Trophoblast cell (in vitro differentiated cells and primary cell): ENCODE measurements at places on chromosomes 12 and 14.

DNA sequence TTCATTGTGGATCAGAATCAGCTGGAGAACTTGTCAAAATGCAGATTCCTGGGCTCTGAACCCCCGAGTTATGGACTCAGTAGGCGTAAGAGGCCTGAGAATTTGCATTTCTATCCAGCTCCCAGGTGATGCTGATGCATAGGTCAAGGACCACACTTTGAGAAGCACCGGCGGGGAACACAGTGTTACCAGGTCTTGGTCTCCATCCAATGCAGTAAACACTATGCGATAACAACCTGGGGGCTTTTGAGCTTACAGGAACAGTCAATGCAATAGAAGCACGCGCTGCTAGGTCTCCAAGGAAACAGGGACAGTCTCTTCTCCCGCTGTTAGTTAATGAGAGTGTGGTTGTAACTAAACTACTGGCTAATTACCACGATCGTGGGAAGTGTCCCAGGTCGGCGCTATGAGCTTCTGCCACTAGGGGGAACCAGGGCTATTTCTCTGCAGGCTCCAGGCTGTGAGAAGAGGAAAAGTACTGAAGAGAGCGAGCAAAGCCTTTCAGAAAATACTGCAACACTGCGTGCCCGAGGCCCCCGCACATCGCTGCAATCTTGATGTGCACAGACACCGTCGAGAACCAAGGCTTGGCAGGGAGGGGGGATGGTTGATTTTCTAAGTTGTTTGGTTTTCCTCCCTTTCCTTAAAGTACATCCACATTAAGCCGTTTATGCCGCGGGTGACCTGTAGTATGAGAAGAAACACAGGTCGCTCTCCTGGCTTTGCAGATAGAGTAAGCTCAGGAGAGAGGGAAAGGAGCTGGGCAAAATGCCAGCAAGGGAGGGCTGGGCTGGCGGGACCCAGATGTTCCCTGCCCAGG lies 52.0 kb upstream of the KCNA1 start:
- H3K4me1 ChIP-seq, result no peaks in the 10 kb centered on the region
- no peaks in the 10 kb centered on the region for H3K27me3 ChIP-seq
- peak; percentile 57 for DNase-seq

GRCh38 chr14:87386524-87386923 lies 606.5 kb downstream of the GALC start:
- no peaks in the 10 kb centered on the region for H3K36me3 ChIP-seq
- no peak overlapping the region for H3K4me3 ChIP-seq
- H3K4me1 ChIP-seq, result no peaks in the 10 kb centered on the region
- no peaks in the 10 kb centered on the region for H3K27me3 ChIP-seq
- DNase-seq, result no peak

DNA sequence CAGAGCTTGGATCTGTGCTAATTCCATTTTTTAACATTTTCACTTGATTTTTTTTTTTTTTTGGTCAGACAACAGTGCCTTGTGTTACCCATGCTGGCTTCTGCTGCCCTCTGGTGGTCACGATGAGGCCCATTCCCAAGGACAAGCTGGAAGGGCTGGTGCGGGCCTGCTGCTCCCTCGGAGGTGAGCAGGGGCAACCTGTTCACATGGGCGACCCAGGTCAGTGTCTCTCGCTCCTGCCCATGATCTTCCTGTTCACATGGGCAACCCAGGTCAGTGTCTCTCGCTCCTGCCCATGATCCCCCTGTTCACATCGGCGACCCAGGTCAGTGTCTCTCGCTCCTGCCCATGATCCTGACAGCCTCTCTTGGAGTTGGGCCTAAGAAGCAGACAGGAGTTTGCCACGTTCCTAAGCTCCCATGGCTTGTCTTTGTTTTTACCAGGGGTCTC lies 59.4 kb downstream of the DGLUCY start:
- H3K27me3 ChIP-seq, result no peaks in the 10 kb centered on the region
- H3K27ac ChIP-seq, result no peak overlapping the region
- no peak overlapping the region for H3K4me3 ChIP-seq

GRCh38 chr12:96890331-96890730 lies 16.7 kb upstream of the NEDD1 start:
- DNase-seq, result no peak
- no peak overlapping the region for H3K4me3 ChIP-seq
- no peaks in the 10 kb centered on the region for H3K27me3 ChIP-seq
- H3K4me1 ChIP-seq, result peaks cover 18% of the 10 kb centered on the region
- H3K27ac ChIP-seq, result no peak overlapping the region

GRCh38 chr14:21978184-21978998 lies 304.8 kb upstream of the OR4E1 start:
- no peaks in the 10 kb centered on the region for H3K4me1 ChIP-seq
- H3K27ac ChIP-seq, result no peak overlapping the region
- H3K36me3 ChIP-seq, result no peaks in the 10 kb centered on the region
- DNase-seq, result peak; percentile 5

- H3K27me3 ChIP-seq, result no peaks in the 10 kb centered on the region
- no peak overlapping the region for H3K4me3 ChIP-seq
- H3K36me3 ChIP-seq, result no peaks in the 10 kb centered on the region
- H3K27ac ChIP-seq, result no peak overlapping the region
- no peak for DNase-seq
These were observed 4.2 kb upstream of the TEP1 start for GRCh38 chr14:20417250-20418186.

GRCh38 chr12:121217761-121218160 lies 7.8 kb downstream of the P2RX4 start:
- H3K27ac ChIP-seq, result no peak overlapping the region
- peaks cover 10% of the 10 kb centered on the region for H3K36me3 ChIP-seq
- H3K27me3 ChIP-seq, result no peaks in the 10 kb centered on the region
- DNase-seq, result no peak
- no peak overlapping the region for H3K4me3 ChIP-seq
- peaks cover 4% of the 10 kb centered on the region for H3K4me1 ChIP-seq

DNA sequence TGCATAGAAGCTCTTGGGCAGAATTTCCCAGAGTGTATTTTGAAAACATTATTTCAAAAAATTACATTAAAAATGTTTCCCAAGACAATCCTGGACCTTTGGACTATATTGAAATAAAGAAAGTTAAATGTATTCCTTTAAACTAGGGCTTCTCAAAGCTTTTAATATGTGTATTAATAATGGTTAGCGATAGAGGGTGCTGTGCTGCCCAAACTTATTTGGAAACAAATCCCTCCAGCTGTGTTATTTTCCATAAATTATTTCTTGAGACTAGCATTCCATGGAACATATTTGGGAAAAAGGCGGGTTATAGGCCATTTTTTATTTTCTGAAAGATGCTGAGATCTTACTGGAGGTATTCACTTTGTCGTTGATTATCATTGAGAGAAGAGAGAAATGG lies 397.8 kb upstream of the MIS18BP1 start:
- no peaks in the 10 kb centered on the region for H3K27me3 ChIP-seq
- H3K27ac ChIP-seq, result no peak overlapping the region
- no peak for DNase-seq
- H3K36me3 ChIP-seq, result no peaks in the 10 kb centered on the region

DNA sequence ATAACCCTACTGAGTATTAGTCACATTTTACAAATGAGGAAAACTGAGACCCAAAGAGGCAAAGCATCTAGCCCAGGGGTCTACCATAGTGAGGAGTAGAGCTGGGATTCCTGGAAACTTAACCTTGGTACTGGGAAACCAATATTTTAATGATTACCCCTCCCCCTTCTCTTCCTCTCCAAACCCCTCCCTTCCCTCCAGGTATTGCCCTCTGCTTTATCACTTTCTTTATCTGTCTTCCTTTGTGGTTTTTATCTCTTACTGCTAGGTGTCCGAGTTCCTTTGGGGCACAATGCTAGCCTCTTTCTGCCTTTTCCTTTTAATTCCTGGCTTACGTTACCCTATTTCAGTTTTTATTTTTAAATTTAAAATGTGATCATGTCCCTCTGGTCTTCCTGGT lies 2.8 kb downstream of the GABARAPL1 start:
- peaks cover 2% of the 10 kb centered on the region for H3K4me1 ChIP-seq
- H3K27me3 ChIP-seq, result no peaks in the 10 kb centered on the region
- H3K4me3 ChIP-seq, result no peak overlapping the region
- peaks cover 7% of the 10 kb centered on the region for H3K36me3 ChIP-seq
- H3K27ac ChIP-seq, result no peak overlapping the region

- H3K4me3 ChIP-seq, result no peak overlapping the region
- peaks cover 13% of the 10 kb centered on the region for H3K4me1 ChIP-seq
These were observed 64.8 kb upstream of the MAX start for GRCh38 chr14:65167072-65167645.

GRCh38 chr12:91240386-91241095 lies 57.9 kb upstream of the DCN start:
- H3K4me3 ChIP-seq, result no peak overlapping the region
- H3K4me1 ChIP-seq, result no peaks in the 10 kb centered on the region
- no peaks in the 10 kb centered on the region for H3K27me3 ChIP-seq

- H3K4me1 ChIP-seq, result no peaks in the 10 kb centered on the region
- H3K36me3 ChIP-seq, result no peaks in the 10 kb centered on the region
- no peaks in the 10 kb centered on the region for H3K27me3 ChIP-seq
- no peak overlapping the region for H3K27ac ChIP-seq
These were observed 172.2 kb upstream of the GZMB start for GRCh38 chr14:24806061-24806678.

- no peak for DNase-seq
- no peaks in the 10 kb centered on the region for H3K36me3 ChIP-seq
- H3K4me3 ChIP-seq, result no peak overlapping the region
- no peak overlapping the region for H3K27ac ChIP-seq
- no peaks in the 10 kb centered on the region for H3K4me1 ChIP-seq
- H3K27me3 ChIP-seq, result no peaks in the 10 kb centered on the region
These were observed 1145.3 kb downstream of the FSCB start for GRCh38 chr14:43361751-43362150.

GRCh38 chr12:32589165-32589865 lies 89.8 kb upstream of the DNM1L start:
- no peak overlapping the region for H3K4me3 ChIP-seq
- H3K27me3 ChIP-seq, result no peaks in the 10 kb centered on the region
- no peak overlapping the region for H3K27ac ChIP-seq

DNA sequence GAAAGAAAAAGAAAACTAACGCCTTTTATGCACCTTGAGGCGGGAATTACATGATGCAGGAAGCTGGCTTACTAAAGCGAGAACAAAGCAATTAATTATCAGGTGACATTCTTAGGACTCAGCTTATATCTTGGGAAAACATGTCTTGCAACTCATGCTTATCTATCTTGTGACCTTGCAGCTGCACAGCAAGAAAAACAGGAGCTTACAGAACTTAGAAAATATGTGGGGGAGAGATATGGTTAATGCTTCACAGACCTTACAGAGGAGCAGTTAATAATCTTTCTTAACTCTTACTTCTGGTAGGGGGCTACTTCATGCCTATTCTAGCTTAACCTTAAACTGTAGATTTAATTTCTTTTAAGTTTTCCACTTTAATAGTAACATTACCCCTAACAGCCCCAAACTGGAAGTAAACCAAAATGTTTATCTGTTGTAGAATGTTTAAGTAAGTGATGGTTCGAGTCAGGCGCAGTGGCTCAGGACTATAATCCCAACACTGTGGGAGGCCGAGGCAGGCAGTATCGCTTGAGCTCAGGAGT lies 13.2 kb upstream of the OR11G2 start:
- H3K4me3 ChIP-seq, result no peak overlapping the region
- no peaks in the 10 kb centered on the region for H3K27me3 ChIP-seq
- no peaks in the 10 kb centered on the region for H3K36me3 ChIP-seq

DNA sequence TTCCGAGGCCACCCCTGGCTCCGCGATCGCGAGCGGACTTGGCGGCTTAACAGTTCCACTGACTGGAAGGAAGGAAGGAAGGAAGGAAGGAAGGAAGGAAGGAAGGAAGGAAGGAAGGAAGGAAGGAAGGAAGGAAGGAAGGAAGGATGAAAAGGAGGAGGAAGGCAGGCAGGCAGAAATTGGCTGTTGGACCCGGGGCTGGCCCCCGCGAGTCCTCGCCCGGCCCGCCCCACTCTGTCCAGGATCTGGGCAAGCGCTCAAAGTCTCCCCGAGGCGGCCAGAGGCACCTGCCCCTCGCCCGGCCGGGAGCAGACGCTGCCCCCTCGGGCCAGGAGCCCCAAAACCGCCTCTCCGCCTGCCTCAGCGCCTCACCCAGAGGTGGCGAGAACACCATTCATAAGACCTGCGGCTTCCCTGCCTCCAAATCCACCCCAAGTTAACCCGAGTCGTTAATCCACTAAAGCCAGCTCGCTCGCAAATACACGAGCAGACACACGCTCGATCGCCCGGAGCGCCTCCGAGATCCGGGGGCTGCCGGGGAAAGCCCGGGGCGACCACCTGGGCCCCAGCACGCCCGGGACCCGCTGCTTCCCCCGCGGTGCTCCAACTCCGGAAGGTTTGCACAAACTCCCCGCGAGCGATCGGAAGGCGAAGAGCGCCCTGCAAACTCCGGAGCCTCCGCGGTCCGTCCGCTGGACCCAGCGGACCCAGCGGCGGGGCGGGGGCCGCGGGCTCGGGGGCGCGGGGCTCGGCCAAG lies 844 bp downstream of the DPF3 start:
- no peaks in the 10 kb centered on the region for H3K36me3 ChIP-seq
- H3K4me3 ChIP-seq, result peak overlapping the region; percentile 81
- peaks cover 14% of the 10 kb centered on the region for H3K4me1 ChIP-seq
- peaks cover 26% of the 10 kb centered on the region for H3K27me3 ChIP-seq
- peak; percentile 24 for DNase-seq
- H3K27ac ChIP-seq, result no peak overlapping the region

GRCh38 chr14:31449971-31450610 lies 7.2 kb downstream of the DTD2 start:
- H3K27me3 ChIP-seq, result no peaks in the 10 kb centered on the region
- H3K4me1 ChIP-seq, result no peaks in the 10 kb centered on the region
- no peak overlapping the region for H3K27ac ChIP-seq

GRCh38 chr14:94770815-94771157 lies 873 bp upstream of the GSC start:
- no peaks in the 10 kb centered on the region for H3K36me3 ChIP-seq
- H3K4me1 ChIP-seq, result peaks cover 14% of the 10 kb centered on the region
- no peak overlapping the region for H3K4me3 ChIP-seq
- H3K27me3 ChIP-seq, result peaks cover 88% of the 10 kb centered on the region

GRCh38 chr14:66476964-66477363 lies 9.2 kb upstream of the CCDC196 start:
- H3K4me3 ChIP-seq, result no peak overlapping the region
- no peaks in the 10 kb centered on the region for H3K36me3 ChIP-seq
- no peaks in the 10 kb centered on the region for H3K27me3 ChIP-seq

DNA sequence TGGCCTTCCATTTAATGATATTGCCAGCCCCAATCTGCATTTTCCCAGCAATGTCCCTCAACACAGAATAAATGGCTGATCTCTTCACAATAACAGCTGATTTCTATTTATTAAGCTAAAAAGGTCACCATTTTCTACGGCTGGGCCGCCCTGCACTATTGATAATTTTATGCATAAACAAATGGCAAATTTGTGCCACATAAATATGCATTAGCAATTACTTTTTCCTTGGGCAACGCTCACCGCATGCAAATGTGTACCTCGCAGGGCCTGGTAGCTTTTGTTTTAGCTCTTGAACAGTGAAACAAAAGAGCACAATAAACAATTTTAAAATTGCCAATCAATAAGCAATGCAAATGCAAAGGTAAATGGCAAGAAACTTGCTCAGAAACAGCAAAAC lies 331.9 kb upstream of the SOX5 start:
- H3K4me3 ChIP-seq, result no peak overlapping the region
- H3K27ac ChIP-seq, result no peak overlapping the region

GRCh38 chr12:55893723-55894122 lies 34.0 kb downstream of the PYM1 start:
- no peak overlapping the region for H3K4me3 ChIP-seq
- no peaks in the 10 kb centered on the region for H3K4me1 ChIP-seq
- no peak for DNase-seq
- no peak overlapping the region for H3K27ac ChIP-seq
- peaks cover 1% of the 10 kb centered on the region for H3K36me3 ChIP-seq

GRCh38 chr14:99728981-99729451 lies 44.9 kb downstream of the CYP46A1 start:
- no peak overlapping the region for H3K27ac ChIP-seq
- no peaks in the 10 kb centered on the region for H3K27me3 ChIP-seq
- H3K4me1 ChIP-seq, result peaks cover 7% of the 10 kb centered on the region
- no peaks in the 10 kb centered on the region for H3K36me3 ChIP-seq

GRCh38 chr14:51370758-51371386 lies 130.8 kb downstream of the TMX1 start:
- H3K4me1 ChIP-seq, result peaks cover 4% of the 10 kb centered on the region
- no peak for DNase-seq
- H3K4me3 ChIP-seq, result no peak overlapping the region
- H3K27ac ChIP-seq, result no peak overlapping the region
